ENCODE measurements at places on chromosomes 3 and 15.

- peak; percentile 85 for DNase-seq
Observed at GRCh38 chr3:177478170-177478867, 281.0 kb upstream of the TBL1XR1 start.

GRCh38 chr3:34725774-34726173 is 913.6 kb upstream of the ARPP21 start:
- no peak for DNase-seq

- DNase-seq, result peak; percentile 87
Observed at GRCh38 chr3:185200639-185201038, 47.8 kb upstream of the C3orf70 start.

DNA sequence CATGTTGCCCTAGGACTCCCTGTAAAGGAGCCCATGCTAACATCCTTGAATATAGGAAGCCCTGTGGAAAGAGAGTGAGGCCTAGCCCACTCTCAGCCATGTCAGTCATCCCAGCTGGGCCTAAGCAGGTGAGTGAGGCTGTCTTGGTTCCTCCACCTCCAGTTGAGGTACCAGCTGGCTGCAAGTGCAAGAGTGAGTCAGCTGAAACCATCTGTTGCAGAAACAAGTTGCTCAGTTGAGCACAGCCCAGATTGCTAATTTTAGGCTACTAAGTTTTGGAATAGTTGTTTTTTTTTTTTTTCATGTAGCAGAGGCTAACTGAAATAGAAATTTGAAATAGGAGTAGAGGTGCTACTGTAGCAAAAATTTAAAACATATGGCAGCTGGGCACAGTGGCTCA is 43.7 kb upstream of the ADPGK start:
- DNase-seq, result no peak

GRCh38 chr15:66402761-66403284 is 16.1 kb downstream of the MAP2K1 start:
- DNase-seq, result no peak

DNA sequence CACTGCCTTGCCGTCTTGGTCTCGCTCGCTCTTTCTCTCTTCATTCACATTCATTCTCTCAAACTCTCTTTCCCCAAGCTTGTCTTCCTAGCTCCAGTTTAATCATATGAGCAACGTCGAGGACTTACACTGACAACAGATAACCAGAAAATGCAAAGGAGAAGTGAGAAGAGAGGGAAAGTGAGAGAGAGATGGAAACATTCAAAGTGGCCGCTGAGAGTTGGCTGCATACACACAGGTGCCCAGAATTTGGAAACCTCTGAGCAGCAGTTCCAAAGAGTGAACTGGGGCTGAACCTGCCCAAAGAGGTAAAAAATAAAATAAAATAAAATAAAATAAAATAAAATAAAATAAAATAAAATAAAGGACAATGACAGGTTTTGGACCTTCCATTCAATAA is 583.0 kb downstream of the FOXP1 start:
- DNase-seq, result no peak
